OCI-M1 (cell line): ENCODE measurements at places on chromosomes 12 and 14.

GRCh38 chr14:57846596-57846995, 19.3 kb downstream of the SLC35F4 start:
- no peak for DNase-seq

- DNase-seq: no peak
Observed at GRCh38 chr12:125201090-125201489, 135.9 kb downstream of the AACS start.

GRCh38 chr12:53751336-53752191, at the start of gene CISTR:
TSS of gene CISTR (minus strand) at chr12:53751979.
- DNase-seq: no peak

DNA sequence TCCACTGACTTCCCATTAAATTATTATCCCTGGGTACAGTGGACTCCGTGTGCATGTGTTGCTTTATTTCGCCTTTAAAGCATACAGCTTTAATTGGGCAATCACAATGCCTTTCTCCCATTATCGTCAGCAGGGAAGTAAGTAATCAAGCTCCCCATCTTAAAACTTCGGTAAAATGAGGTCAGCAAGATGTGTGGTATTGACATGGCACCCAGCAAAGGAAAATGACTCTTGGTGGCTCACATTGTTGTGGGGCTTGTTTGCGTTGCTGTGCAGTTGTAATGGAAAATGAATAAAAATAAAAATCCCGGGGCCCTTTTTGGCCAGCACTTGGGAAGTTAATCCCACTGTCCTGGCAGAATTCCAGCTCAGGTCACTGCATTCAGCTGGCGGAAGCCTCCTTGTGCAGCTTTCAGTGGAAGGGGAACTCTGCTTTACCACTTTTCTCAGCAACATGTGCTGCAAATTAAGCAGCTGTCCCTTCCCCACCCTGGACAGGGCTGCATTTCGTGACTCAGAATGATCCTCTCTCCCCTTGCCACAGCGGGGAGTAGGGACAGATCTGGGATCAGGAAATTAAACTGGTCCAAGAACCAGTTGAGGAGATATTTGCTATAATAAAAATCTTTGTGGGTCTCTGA, 13.9 kb upstream of the ATP2A2 start:
- DNase-seq: peak; percentile 69

GRCh38 chr12:111451649-111452129, 46.0 kb downstream of the SH2B3 start:
- DNase-seq: peak; percentile 77

GRCh38 chr14:102523569-102524450, 14.2 kb upstream of the ANKRD9 start:
- DNase-seq: no peak

DNA sequence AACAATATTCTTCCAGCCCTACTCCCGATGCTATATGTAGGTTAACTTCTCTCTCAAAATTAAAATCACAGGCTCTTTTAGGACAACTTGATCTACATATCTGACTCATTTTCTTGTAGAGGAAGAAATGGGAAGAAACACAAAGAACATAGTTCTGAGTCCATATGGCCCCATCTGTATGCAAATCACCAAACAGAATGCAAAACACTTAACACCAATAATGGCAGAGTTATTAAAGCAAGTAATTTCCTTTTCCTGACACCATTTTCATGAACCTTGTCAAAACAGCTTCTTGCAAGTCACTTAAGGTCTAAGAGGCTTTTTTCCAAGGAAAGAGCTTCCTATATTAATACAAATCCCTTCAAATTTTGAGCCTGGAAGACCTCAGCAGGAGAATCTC, 300.4 kb upstream of the CLEC14A start:
- DNase-seq: no peak

DNA sequence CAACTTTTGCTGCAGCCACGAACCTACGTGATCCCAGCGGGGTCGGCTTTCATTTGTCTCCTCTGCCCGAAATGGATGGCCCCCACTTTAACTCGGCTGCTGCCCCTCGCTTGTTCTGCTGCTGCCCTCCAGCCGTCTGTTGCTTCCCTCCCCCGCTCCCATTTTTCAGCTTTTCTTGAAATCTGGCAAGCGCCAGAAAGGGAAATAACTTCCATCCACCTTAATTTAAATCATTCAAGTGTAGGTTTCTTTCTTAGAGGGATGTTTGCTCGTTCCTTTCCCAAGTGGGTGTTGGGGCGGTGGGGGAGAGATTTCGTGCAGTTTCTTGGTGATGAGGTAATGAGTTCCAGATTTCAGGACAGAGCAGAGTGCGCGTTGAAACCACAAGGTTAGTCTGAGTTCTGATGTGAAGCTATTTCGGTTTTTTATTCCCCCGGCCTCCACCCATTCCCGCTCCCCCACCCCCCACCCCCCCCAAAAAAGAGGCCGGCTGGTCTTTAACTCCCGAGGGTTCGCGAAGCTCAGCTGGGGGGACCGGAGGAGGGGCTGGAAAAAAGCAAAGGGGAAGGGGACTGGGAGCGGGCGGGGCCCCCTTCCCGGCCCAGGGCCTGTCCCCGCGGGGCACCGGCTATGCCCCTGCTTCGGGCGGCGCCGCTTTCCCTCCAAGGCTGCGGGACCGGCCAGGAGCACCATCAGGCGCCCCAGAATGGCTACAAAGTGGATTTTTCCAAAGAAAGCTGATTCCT, 2.2 kb upstream of the ZFP36L1 start:
- DNase-seq: peak; percentile 67

- DNase-seq: no peak
Observed at GRCh38 chr14:24674204-24674970, 40.4 kb upstream of the GZMB start.

DNA sequence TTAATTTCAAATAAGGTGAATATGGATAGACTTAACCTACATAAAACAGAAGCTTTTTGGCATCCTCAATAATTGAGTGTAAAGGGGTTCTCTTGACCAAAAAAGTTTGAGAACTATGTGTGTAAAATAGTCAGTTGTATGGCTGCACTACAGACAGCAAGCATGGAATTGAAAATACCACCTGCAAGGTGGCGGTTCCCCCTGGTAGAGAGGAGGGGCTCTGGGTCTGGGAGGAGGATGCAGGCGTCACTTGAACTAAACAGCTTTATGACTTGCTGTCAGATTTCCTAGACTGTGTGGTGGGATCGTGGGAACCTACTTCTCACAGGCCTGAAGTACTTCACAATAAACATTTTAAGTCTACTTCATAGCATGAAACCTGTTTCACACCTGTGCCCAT, 6.3 kb downstream of the EVL start:
- DNase-seq: no peak

GRCh38 chr12:96103067-96103644, 67.8 kb upstream of the LTA4H start:
- no peak for DNase-seq

DNA sequence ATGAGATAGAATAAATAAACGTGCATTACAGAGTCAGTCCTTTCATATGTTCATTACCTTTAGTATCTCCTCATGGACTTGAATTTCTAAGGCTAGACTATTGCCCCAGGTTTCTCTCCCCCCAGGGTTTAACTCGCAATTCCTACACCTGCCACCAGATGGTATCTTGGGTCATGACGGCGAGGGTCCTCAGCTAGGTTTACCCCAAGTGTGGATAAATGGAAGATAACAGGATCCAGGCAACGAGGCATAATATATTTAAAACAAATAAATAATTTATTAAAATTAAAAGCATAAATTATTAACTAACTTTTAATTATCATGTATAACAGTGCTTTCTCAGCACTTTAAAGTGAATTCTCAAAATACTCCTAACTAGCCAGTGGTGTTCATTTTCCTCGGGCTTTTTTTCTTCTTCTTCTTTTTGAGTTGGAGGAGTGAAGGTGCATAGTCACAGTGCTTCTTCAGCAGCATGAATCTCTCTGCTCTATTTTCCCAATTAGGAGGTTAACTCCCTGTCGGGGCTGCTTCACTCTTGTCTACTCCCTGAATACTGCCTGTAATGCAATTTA, 243.5 kb upstream of the CAND1 start:
- DNase-seq: peak; percentile 64

DNA sequence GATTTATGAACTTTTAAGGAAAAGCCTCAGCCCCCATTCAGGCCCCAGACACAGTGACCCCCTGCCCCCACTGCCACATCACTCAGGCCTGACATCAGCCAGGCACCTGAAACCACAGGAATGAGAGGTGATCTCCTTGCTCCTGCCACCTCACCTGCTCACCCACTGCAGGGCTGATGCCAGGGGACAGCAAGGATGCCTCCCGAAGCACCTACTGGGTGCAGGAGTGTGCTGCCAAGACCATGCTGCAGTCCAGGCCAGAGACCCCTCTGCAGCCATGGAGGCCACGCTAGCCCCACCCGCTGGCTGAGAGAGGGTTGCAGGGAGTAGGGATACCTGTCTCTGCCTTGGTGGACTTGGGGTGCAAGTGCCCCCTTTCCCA, 18.6 kb upstream of the KRT7 start:
- no peak for DNase-seq

DNA sequence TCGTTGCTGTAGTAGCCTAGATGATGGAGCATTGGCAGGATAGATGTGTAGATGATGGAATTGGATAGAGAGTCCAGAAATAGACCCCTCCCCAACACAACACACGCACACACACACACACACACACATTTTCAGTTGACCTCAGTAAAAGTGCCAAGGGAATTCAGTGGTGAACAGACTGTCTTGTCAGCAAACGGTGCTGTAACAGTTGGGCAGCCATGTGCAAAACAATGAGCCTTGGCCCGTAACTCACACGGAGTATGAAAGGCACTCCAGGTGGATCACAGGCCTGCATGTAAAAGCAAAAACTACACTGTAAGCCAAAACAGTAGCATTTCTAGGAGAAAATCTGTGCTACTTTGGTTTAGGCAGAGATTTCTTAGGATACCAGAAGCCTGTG, 87.8 kb downstream of the DDX51 start:
- DNase-seq: no peak

- DNase-seq: no peak
Observed at GRCh38 chr12:131311764-131312163, 358.1 kb downstream of the ADGRD1 start.

DNA sequence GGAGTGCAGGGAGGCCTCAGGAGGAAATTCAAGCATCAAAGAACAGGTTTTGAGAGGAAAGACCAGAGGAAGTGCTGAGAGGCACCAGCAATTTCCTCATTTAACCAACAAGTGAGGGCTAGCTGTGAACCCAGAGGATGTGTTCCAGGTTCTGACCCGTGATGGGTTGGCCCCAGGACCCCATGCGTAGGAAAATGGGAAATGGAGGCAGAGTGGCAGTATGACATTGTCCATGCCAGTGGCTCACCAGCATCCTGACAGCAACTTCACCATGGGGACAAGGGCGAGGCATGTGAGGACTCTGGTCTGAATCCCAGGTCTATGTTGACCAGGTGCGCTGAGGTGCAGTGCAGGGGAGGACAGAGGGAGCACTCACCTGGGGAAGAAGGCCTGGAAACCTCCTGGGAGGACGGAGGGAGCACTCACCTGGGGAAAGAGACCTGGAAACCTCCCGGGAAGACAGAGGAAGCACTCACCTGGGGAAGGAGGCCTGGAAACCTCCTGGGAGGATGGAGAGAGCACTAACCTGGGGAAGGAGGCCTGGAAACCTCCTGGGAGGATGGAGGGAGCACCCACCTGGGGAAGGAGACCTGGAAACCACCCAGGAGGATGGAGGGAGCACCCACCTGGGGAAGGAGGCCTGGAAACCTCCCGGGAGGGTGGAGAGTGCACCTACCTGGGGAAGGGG, 6.7 kb upstream of the CACNA2D4 start:
- DNase-seq: no peak

- no peak for DNase-seq
Observed at GRCh38 chr14:95250936-95251335, 68.8 kb downstream of the CLMN start.

DNA sequence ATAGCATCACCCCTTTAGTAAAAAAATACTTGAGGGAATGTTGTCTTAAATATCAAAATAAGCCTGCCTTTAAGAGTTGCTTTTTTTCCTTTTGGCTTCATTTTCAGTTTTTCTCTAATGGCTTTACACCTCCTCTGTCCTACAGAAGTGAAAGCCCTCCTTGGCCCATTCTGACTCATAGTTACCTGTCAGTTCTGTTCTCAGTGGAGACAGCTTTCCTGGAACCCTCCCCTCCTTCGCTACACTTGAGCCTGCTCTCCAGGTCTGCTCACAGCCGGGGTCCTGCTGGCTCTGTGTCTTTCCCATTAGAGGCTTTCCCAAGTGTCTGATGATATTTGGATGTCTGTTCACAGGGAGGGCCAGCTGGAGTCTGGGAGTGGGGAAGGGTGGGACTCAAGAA, 84.0 kb downstream of the PELI2 start:
- no peak for DNase-seq

- DNase-seq: peak; percentile 84
Observed at GRCh38 chr12:6684609-6685008, 4.6 kb downstream of the ZNF384 start.

- no peak for DNase-seq
Observed at GRCh38 chr14:88210426-88210825, 112.6 kb downstream of the KCNK10 start.

DNA sequence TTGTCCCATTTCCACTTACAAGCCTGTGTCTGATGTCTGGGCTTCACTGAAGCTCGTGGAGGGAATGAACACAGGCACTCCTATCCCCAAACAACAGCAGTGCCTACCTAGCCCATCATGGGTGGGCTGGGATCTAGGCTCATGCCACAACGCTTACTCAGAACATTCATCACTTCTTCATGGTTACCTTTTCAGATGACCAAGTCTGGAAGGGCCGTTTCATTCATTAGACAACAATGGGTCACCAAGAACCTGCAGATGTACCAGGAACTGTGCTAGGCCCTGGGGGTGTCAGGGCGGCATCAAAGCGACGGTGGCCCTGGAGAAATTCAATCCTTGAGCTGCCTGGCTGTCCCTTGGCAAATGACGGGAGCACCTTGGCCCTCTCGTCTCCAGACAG, 64.9 kb upstream of the FZD10 start:
- DNase-seq: no peak

DNA sequence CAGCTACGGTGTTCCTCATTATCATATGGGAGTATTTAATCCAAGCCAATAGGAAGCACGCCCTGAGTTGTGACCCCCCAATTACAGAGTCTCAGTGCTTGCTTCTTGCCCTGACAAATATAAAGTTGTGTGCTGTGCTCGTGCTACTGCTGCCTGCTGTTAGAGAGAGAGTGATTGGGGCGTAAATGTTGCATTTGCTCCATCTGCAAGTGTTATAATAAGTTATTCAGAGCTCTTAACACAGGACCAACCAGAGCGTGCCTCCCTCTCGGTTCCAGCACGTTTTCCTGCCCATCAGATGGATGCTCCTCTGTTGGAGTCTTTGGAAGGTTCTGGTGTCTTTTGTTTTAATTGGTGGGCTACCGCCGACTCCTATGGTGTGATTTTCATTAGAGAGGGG, 81.4 kb downstream of the TESC start:
- DNase-seq: no peak

DNA sequence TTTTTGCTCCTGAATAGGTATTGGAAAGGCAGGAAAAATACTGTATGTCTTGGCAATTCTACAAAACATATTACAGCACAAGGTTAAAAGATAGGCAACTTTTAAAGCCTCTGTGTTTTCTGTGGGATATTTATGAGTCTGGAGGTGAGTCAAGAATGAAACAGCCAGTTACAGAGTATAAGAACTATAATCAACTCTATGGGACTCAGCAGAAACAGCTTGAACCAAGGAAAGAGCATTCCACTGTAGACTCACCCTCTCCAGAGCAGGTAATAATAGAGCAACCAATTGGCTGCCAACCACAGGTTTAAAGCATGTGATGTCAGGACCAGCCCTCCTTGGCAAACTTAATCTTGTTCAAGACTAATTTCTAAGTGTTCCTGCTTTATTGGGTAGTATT, 100.5 kb upstream of the MDM1 start:
- no peak for DNase-seq

GRCh38 chr12:124603831-124604251, 36.4 kb upstream of the NCOR2 start:
- no peak for DNase-seq

- DNase-seq: peak; percentile 9
Observed at GRCh38 chr12:33830070-33830469, 192.2 kb upstream of the ALG10 start.
